Activated naive CD4-positive, alpha-beta T cell treated with anti-CD3 and anti-CD28 coated beads for 36 hours (primary cell): ENCODE measurements at places on chromosomes 3 and 15.

GRCh38 chr3:187296058-187296457, 4.5 kb upstream of the MASP1 start:
- no peak overlapping the region for H3K27ac ChIP-seq
- peaks cover 2% of the 10 kb centered on the region for H3K4me1 ChIP-seq
- H3K36me3 ChIP-seq = no peaks in the 10 kb centered on the region
- peaks cover 14% of the 10 kb centered on the region for H3K27me3 ChIP-seq
- no peak for DNase-seq

- H3K4me3 ChIP-seq = no peak overlapping the region
- no peak overlapping the region for H3K27ac ChIP-seq
- no peaks in the 10 kb centered on the region for H3K36me3 ChIP-seq
- no peaks in the 10 kb centered on the region for H3K4me1 ChIP-seq
Observed at GRCh38 chr3:196695849-196696226, 16.2 kb downstream of the CEP19 start.

- H3K36me3 ChIP-seq = peaks cover 2% of the 10 kb centered on the region
- no peak overlapping the region for H3K4me3 ChIP-seq
- H3K27me3 ChIP-seq = peaks cover 2% of the 10 kb centered on the region
Observed at GRCh38 chr15:69762373-69763148, 309.9 kb downstream of the RPLP1 start.

DNA sequence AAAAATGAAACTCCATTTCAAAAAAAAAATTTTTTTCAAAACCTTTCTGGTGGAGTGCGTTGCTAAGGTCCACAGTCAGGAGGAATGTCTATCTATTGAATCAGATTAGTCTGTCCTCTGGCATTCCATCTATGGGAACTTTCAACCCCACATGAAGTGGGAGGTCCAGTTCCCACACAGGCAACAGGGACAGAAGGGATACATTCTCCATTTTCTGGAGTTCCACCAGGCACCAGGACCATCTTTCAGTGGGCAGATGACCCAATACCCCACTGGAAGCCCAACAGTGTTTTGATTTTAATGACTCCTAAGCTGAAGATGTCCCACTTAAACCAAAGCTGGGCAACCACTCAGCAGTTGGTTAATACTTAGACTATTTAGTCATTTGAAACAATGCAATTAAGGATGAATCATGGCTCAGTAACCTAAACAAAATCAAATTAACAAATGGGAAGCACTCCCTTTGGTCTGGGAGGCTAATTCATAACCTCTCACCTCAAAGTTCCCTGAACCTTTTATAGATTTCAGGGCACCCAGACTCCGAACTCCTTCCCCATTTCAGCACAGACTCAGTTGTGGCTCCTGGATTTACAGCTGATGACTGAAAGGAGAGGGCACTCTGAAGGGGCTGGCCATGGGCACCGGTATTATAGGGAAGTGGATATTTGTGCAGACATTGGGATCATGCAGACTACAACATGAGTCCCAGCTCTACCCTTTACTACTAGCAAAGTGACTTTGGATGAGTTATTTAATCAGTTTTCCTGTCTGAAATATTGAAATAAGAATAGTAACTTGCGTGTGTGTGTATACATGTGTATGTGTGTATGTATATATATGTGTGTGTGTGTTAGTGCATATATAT, 264.3 kb upstream of the LRTM1 start:
- no peak overlapping the region for H3K27ac ChIP-seq
- no peak overlapping the region for H3K4me3 ChIP-seq
- H3K4me1 ChIP-seq = no peaks in the 10 kb centered on the region
- H3K27me3 ChIP-seq = no peaks in the 10 kb centered on the region
- no peak for DNase-seq

- no peaks in the 10 kb centered on the region for H3K4me1 ChIP-seq
- H3K4me3 ChIP-seq = no peak overlapping the region
- DNase-seq = no peak
- H3K27me3 ChIP-seq = no peaks in the 10 kb centered on the region
Observed at GRCh38 chr15:101086394-101087171, 165.3 kb downstream of the CHSY1 start.

DNA sequence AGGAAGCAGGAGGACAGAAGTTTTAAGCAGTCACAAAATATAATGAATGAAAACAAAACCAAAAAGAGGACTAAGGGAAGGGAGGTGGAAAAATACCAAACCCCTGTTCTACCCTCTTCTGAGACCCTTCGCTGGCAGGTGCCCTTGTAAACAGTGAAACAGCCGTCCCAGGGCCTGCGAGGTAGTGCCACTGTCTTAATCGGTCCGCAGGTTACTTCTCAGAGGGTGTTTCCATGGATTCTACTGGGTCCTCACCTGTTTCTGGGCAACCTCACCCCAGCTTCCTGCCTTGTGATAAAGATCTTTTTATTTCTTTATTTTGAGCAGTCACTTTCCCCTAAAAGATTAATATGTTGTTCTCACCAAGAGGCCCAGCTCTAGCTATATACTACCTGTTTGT, 65.3 kb downstream of the SLC30A4 start:
- H3K27ac ChIP-seq = peak overlapping the region; percentile 79
- H3K36me3 ChIP-seq = no peaks in the 10 kb centered on the region
- no peaks in the 10 kb centered on the region for H3K27me3 ChIP-seq

- no peak for DNase-seq
- no peak overlapping the region for H3K27ac ChIP-seq
- peaks cover 42% of the 10 kb centered on the region for H3K4me1 ChIP-seq
- H3K4me3 ChIP-seq = no peak overlapping the region
- no peaks in the 10 kb centered on the region for H3K36me3 ChIP-seq
Observed at GRCh38 chr3:156483002-156483401, 71.9 kb downstream of the SSR3 start.

DNA sequence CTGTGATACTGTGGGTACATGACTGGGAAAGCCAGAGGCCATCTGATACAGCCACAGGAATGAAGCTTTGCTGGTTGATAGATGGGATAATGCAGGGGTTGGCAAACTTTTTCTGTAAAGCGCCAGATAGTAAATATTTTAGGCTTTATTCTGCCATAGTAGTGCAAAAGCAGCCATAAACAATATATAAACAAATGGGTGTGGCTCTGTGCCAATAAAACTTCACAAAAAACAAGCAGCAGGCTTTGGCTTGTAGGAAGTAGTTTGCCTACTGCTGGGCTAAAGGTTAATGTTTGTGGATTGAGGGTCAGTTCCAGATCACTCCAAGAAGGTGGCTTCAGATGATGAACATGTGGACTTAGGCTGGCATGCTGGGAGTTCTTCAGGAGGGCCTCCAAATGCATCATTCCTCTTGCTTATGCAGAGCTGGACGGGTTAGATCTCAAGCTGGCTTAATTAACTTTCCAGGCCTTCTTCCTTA, 305.7 kb downstream of the RPLP1 start:
- H3K27me3 ChIP-seq = no peaks in the 10 kb centered on the region
- peaks cover 7% of the 10 kb centered on the region for H3K36me3 ChIP-seq
- H3K27ac ChIP-seq = peak overlapping the region; percentile 97
- no peak for DNase-seq
- H3K4me3 ChIP-seq = no peak overlapping the region

DNA sequence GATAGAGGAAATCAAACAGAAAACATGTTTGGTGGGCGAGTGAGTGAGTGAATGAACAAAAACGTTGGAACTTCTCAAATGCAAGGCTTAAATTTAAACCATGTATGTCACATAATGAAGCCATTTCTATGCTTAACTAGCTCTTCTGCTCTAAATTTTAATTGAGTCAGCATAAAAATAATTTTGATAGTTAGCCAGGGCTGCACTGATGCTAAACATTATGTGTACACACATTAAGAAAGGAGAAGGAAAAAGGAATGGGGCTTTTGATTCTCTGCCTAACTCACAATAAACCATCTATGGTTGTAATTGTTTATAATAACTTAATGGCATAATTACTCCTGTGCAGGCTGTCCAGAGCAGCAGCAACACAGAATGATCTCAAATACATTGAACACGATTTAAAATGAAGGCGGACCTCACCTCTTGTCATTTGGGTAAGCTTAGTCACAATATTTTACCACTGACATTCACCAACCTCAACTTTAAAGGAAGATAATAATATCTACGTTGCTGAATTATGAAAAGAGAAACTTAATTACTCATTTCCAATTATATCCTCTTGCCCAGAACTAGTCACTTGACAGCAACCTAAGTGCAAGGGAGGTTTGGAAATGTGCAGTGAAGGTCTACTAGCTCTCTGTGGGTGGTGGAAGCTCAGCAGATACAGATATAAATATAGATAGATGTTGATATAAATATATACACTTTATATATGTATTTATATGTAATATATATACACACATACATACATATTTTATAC, 318.4 kb upstream of the TRIM42 start:
- no peak overlapping the region for H3K27ac ChIP-seq
- DNase-seq = no peak
- H3K4me3 ChIP-seq = no peak overlapping the region
- no peaks in the 10 kb centered on the region for H3K36me3 ChIP-seq

- H3K4me3 ChIP-seq = no peak overlapping the region
- DNase-seq = no peak
- no peaks in the 10 kb centered on the region for H3K4me1 ChIP-seq
Observed at GRCh38 chr15:56693761-56694160, 39.5 kb downstream of the ZNF280D start.

DNA sequence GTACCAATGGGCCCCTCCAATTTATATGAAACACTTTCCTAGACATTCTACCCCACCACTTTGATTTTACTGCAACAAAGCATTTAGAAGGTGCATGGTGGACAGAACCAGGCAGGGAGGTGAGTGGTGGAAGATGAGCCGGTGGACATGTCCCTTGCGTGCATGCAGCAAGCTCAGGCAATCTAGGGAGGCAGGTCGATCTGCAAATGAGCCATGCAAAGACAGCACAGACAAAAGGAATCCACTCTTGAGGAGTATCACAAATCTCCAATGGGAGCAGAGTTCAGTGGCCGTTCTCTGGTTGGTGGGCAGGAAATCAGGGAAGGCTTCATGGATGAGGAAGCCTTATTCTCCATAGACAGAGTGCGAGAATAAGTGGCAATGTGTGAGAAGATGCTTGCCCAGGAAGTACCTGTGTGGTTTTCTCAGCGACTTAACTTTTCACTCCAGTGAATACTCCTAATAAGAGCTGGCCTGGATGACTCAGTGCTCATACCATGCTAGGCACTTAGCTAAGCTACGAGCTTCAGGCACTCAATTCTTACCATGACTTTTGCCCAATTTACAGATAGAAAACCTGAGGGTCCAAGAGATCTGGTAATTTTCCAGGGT, 152.5 kb downstream of the FOXP1 start:
- H3K4me1 ChIP-seq = peaks cover 83% of the 10 kb centered on the region
- H3K36me3 ChIP-seq = no peaks in the 10 kb centered on the region
- no peaks in the 10 kb centered on the region for H3K27me3 ChIP-seq
- H3K27ac ChIP-seq = peak overlapping the region; percentile 86
- DNase-seq = peak; percentile 53

DNA sequence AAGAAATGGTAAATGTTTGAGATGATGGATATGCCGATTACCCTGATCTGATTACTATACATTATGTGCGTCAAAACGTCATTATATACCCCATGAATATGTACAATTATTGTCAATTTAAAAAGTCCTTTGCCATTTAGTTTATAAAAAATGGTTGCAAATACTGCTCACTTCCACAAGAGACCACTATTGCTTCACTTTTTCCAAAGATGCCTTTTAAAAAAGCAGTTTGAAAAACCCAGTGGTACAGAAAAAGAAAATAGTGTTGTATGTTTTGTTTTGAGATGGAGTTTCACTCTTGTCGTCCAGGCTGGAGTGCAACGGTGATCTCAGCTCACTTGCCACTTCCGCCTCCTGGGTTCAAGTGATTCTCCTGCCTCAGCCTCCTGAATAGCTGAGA, 39.3 kb downstream of the EDEM1 start:
- H3K27ac ChIP-seq = no peak overlapping the region
- no peaks in the 10 kb centered on the region for H3K4me1 ChIP-seq
- H3K4me3 ChIP-seq = no peak overlapping the region
- no peak for DNase-seq
- peaks cover 3% of the 10 kb centered on the region for H3K27me3 ChIP-seq

DNA sequence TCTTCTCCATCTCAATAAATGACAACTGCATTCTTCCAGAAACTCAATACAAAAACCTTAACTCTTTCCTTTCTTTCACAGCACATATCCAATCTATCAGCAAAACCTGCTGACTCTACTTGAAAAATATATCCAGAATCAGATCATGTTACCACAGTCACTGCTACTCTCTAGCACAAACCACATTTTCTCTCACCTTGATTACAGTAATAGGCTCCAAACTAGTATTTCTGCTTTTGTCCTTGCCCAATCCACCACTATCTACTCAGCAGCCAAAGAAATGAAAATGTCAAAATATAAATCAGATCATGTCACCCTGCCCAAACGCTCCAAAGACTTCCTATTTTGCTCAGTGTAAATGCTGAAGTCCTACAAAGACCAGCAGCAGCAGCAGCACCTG, 15.2 kb downstream of the TMCC1 start:
- no peak for DNase-seq
- H3K27me3 ChIP-seq = no peaks in the 10 kb centered on the region
- H3K27ac ChIP-seq = no peak overlapping the region
- peaks cover 22% of the 10 kb centered on the region for H3K36me3 ChIP-seq
- H3K4me1 ChIP-seq = peaks cover 13% of the 10 kb centered on the region
- no peak overlapping the region for H3K4me3 ChIP-seq

DNA sequence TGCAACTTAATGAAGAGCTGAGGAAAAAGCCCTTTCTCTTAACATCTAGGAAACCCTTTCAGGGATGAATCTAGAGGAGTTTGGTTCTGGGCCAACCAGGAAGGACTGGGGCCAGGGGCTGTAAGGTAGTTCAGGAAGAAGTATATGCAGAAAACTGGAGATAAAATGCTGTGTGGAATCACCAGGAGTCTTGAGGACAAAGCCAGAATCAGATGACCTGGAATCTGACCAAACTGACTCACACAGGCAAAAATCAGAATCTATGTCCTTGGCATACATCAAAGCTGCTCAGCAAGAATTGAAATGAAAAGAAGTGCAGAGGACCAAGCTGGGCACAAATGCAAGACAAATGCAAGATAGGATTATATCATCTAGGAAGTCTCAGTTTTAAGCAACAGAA, 59.4 kb upstream of the ATP2C1 start:
- no peaks in the 10 kb centered on the region for H3K4me1 ChIP-seq
- no peaks in the 10 kb centered on the region for H3K36me3 ChIP-seq
- no peaks in the 10 kb centered on the region for H3K27me3 ChIP-seq
- H3K27ac ChIP-seq = no peak overlapping the region
- DNase-seq = no peak
- H3K4me3 ChIP-seq = no peak overlapping the region

DNA sequence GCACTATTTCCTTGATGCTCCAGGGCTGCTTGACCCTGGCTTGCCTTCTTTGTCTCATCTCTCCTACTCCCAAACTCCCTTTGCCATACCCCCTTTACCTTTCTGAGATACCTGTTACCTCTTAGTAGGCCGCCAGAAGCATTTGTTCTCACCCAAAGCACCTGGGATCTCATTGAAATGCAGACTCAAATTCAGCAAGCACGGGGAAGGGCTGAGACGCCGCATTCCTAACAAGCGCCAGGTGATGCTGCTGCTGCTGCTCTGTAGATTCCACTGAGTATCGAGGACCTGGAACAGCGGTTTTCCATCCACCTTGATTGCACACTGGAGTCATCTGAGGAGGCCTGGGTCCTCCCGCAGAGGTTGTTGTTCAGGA, 91.8 kb downstream of the TMEM266 start:
- H3K4me1 ChIP-seq = peaks cover 22% of the 10 kb centered on the region
- H3K27ac ChIP-seq = no peak overlapping the region
- peaks cover 9% of the 10 kb centered on the region for H3K27me3 ChIP-seq
- H3K36me3 ChIP-seq = no peaks in the 10 kb centered on the region
- DNase-seq = no peak
- no peak overlapping the region for H3K4me3 ChIP-seq

- H3K4me1 ChIP-seq = peaks cover 75% of the 10 kb centered on the region
- no peaks in the 10 kb centered on the region for H3K36me3 ChIP-seq
- no peaks in the 10 kb centered on the region for H3K27me3 ChIP-seq
- H3K4me3 ChIP-seq = no peak overlapping the region
Observed at GRCh38 chr15:91866971-91867372, 13.5 kb downstream of the SLCO3A1 start.
